ENCODE measurements at places on chromosomes 11 and 22. TPM values are rescaled to one million over a fixed set of nuclear protein-coding genes. Genes with fewer than 3 reads are reported as not detected.
A peak's percentile ranks its signal among the peaks of the same experiment; 100 is the strongest.

MS4A14 gene
- total RNA-seq, result 0.11 TPM

MB gene
- total RNA-seq, result not detected

FAT3 gene
- total RNA-seq, result not detected

KLHL35 gene
- 1.5 TPM for total RNA-seq

ZFTA gene
- 7.6 TPM for total RNA-seq

PRG3 gene
- total RNA-seq, result not detected

OR8A1 gene
- not detected for total RNA-seq

MUC5AC gene
- not detected for total RNA-seq

CARD16 gene
- 58.3 TPM for total RNA-seq

OR8G1 gene
- total RNA-seq, result not detected

PANX3 gene
- total RNA-seq, result not detected

OR5D18 gene
- total RNA-seq, result not detected

ZBTB44 gene
- 28.5 TPM for total RNA-seq

NEFH gene
- 6.6 TPM for total RNA-seq

PTGDR2 gene
- total RNA-seq, result 0.86 TPM

ZNF215 gene
- 0.24 TPM for total RNA-seq

DNA sequence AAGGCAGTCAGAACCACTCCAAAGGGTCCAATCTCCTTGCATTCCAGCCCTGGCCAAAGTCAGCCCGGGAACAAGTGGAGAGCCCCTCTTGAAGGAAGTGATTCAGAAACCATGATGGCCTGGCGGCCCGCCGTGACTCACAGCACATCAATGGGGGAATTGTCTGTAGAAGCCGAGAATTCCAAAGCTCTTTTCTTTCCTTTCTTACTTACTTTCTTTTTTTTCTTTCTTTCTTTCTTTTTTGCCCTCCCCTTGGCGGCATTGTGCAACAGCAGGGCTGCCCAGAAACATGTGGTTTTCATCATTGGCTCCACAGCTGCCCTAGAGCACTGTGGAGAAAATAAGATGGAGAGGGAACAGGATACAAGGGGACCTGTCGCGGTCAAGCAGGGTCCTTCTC, 140.2 kb upstream of the TIMP3 start:
- no peak overlapping the region for H3K27ac ChIP-seq
- no peaks in the 10 kb centered on the region for H3K36me3 ChIP-seq
- no peak for DNase-seq
- H3K4me3 ChIP-seq, result no peak overlapping the region

DNA sequence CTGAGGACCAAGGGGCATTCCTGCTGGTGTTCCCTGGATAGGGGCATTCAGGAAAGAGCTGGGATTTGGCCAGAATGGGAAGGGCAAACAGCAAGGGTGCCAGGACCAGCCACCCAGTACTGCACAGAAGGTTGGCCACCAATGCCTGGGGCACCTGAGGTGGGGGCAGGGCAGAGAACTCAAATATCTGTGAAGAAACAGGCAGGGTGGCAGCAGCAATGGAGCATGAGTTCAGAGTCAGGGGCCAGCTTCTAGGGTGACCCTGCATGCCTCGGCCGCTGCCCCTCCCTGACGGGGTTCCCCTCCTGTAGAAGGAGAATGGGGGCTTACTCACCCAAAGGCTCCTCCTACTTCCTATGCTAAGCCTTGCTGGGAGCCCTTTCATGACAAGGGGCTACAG, 79.3 kb upstream of the SHANK2 start:
- no peaks in the 10 kb centered on the region for H3K4me1 ChIP-seq
- DNase-seq, result peak; percentile 47
- no peak overlapping the region for H3K4me3 ChIP-seq
- H3K36me3 ChIP-seq, result no peaks in the 10 kb centered on the region

- no peak overlapping the region for H3K4me3 ChIP-seq
- DNase-seq, result peak; percentile 2
- H3K27ac ChIP-seq, result no peak overlapping the region
Observed at GRCh38 chr22:49820984-49821383, 6.7 kb downstream of the BRD1 start.

GRCh38 chr11:12331239-12331874, 46.0 kb upstream of the PARVA start:
- H3K4me3 ChIP-seq, result no peak overlapping the region
- H3K27me3 ChIP-seq, result no peaks in the 10 kb centered on the region
- no peaks in the 10 kb centered on the region for H3K36me3 ChIP-seq
- no peaks in the 10 kb centered on the region for H3K4me1 ChIP-seq

GRCh38 chr22:25666308-25666707, 75.7 kb upstream of the MYO18B start:
- H3K27ac ChIP-seq, result no peak overlapping the region
- no peaks in the 10 kb centered on the region for H3K4me1 ChIP-seq
- DNase-seq, result no peak
- H3K4me3 ChIP-seq, result no peak overlapping the region

GRCh38 chr22:47376322-47376700, 613.9 kb downstream of the TBC1D22A start:
- no peaks in the 10 kb centered on the region for H3K27me3 ChIP-seq
- H3K27ac ChIP-seq, result no peak overlapping the region
- DNase-seq, result no peak
- H3K4me1 ChIP-seq, result peaks cover 3% of the 10 kb centered on the region
- H3K4me3 ChIP-seq, result no peak overlapping the region

GRCh38 chr11:111978028-111978771, 41.1 kb downstream of the DIXDC1 start:
- H3K4me1 ChIP-seq, result no peaks in the 10 kb centered on the region
- no peak overlapping the region for H3K27ac ChIP-seq
- H3K36me3 ChIP-seq, result no peaks in the 10 kb centered on the region
- peaks cover 19% of the 10 kb centered on the region for H3K27me3 ChIP-seq

GRCh38 chr11:115663790-115664189, 159.6 kb upstream of the CADM1 start:
- H3K27me3 ChIP-seq, result peaks cover 16% of the 10 kb centered on the region
- H3K4me3 ChIP-seq, result no peak overlapping the region
- DNase-seq, result no peak

- no peaks in the 10 kb centered on the region for H3K27me3 ChIP-seq
- H3K4me3 ChIP-seq, result no peak overlapping the region
- H3K4me1 ChIP-seq, result no peaks in the 10 kb centered on the region
- H3K36me3 ChIP-seq, result peaks cover 5% of the 10 kb centered on the region
- no peak overlapping the region for H3K27ac ChIP-seq
Observed at GRCh38 chr11:39462506-39462905, 1996.9 kb downstream of the LRRC4C start.

DNA sequence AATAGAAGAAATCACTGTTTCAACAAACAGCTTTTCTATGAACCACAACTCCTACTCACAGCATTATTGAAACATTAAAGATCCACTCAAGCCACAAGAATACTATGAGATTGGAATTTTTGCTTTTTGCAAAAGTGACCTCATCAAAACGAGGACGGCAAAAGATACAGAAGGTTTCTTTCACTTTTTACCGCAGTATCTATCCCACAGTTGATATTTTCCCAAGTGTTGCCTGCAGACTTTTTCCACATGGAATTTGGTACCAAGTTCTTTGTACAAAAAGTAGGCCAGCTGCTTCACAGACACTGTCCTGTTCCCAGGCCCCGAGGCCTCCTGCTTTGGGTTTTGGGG, 204.0 kb downstream of the TBC1D22A start:
- DNase-seq, result no peak
- H3K36me3 ChIP-seq, result no peaks in the 10 kb centered on the region
- H3K4me1 ChIP-seq, result peaks cover 24% of the 10 kb centered on the region
- no peak overlapping the region for H3K27ac ChIP-seq

- H3K4me3 ChIP-seq, result no peak overlapping the region
- H3K27ac ChIP-seq, result no peak overlapping the region
- H3K4me1 ChIP-seq, result peaks cover 5% of the 10 kb centered on the region
- no peaks in the 10 kb centered on the region for H3K27me3 ChIP-seq
- peaks cover 19% of the 10 kb centered on the region for H3K36me3 ChIP-seq
Observed at GRCh38 chr11:47724041-47724729, 9.0 kb upstream of the AGBL2 start.

DNA sequence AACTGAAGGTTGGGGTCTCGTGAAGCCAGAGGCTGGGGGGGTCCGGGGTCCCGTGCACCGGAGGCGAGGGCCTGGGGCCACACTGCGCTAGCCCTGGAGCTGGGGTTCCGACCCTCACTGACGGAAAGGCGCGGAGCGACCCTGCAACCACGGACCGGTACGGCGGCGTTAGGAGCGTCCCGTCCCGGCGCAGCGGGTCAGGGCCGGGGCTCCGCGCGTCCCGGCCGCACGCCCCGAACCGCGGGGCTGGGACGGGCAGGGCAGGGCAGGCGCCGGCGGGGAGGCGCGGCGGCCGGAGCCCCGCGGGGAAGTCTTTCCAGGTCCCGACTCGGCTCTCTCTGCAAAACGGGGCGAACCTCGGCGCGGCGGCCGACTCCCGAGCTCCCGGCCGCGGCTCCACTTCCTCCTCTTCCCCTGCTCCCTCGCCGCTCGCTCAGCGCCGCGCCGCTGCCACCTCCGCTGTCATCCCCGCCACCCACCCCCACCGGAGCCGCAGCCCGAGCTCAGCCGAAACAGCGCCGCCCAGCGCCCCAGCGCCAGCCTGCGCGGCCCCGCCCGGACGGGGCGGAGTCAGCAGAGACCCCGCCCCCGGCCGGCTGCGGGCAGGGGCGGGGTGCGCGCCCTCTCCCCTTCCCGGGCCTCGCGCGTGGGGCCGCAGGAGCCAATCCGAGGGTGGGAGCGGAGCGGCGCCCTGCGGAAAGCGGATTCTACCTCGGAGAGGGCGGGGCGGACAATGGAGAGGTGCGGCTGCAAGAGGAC, at the start of gene GDPD5:
Gene GDPD5 (minus strand): TSS at position 509 of the 759 bp plus-strand sequence. CDS start 48,206 bp downstream, outside the sequence.
- peak within 1 kb of the TSS; percentile 69 for H3K4me3 ChIP-seq
- DNase-seq, result peak; percentile 85
- no peaks in the 10 kb centered on the region for H3K36me3 ChIP-seq
- H3K27ac ChIP-seq, result no peak within 1 kb of the TSS
- H3K4me1 ChIP-seq, result peaks cover 19% of the 10 kb centered on the region
- H3K27me3 ChIP-seq, result peaks cover 24% of the 10 kb centered on the region

- no peak overlapping the region for H3K4me3 ChIP-seq
- H3K4me1 ChIP-seq, result no peaks in the 10 kb centered on the region
Observed at GRCh38 chr11:12073436-12073835, 37.0 kb upstream of the MICAL2 start.

- no peak for DNase-seq
- peaks cover 7% of the 10 kb centered on the region for H3K27me3 ChIP-seq
- H3K36me3 ChIP-seq, result no peaks in the 10 kb centered on the region
- H3K27ac ChIP-seq, result no peak overlapping the region
- no peak overlapping the region for H3K4me3 ChIP-seq
Observed at GRCh38 chr22:32775957-32776356, 25.5 kb upstream of the TIMP3 start.
